GOT3 (cell line): ENCODE measurements at places on chromosomes 3 and 15.

DNA sequence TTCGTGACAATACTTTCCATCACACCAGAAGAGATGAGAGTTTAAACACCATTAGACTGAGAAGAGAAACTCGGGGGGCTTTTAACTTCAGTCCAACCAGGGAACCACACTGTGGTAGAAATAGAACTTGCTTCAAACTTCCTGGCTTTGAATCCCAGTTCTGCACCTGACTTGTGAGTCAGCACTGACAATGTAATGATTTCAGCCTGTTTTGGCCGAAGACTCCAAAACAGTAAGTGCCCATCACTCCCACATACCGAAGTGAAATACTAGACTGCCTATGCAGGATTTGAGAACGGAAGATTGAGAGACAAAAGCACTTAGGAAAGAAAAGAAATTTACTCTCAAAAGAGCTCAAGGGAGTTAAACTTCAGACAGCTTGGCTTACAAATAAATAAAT is 27.0 kb downstream of the C2CD4B start:
- DNase-seq: no peak

GRCh38 chr3:50342813-50343633 is 2.4 kb upstream of the RASSF1 start:
- DNase-seq: no peak

GRCh38 chr3:112755845-112756613 is 90.6 kb downstream of the CD200R1L start:
- DNase-seq: no peak

- DNase-seq: no peak
Observed at GRCh38 chr15:92920595-92921161, 20.6 kb downstream of the CHD2 start.

- DNase-seq: no peak
Observed at GRCh38 chr3:126487151-126487771, 11.6 kb upstream of the ZXDC start.

DNA sequence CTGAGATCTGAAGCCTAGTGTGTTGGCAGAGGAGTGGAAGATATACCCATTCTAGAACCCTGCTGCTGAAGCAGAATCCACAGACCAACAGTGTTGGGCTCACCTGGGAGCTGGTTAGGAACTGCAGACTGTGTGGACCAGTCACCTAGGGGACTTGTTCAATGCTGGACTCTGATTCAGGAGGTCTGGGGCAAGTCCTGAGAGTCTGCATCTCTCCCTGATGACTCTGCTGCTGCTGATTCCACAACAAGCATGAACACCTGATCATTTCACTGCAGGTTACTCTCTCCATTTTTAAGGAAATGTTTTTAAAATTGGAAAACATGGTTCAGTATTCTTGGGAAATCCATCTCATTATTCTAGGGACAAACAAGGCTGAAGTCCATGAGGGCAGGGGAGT is 84.9 kb downstream of the SEMA6D start:
- DNase-seq: no peak

- DNase-seq: no peak
Observed at GRCh38 chr3:52441772-52442332, 3.1 kb downstream of the SEMA3G start.

- DNase-seq: no peak
Observed at GRCh38 chr3:155594526-155595187, 150.2 kb downstream of the PLCH1 start.

- DNase-seq: no peak
Observed at GRCh38 chr3:62445275-62445674, 71.9 kb upstream of the FEZF2 start.

DNA sequence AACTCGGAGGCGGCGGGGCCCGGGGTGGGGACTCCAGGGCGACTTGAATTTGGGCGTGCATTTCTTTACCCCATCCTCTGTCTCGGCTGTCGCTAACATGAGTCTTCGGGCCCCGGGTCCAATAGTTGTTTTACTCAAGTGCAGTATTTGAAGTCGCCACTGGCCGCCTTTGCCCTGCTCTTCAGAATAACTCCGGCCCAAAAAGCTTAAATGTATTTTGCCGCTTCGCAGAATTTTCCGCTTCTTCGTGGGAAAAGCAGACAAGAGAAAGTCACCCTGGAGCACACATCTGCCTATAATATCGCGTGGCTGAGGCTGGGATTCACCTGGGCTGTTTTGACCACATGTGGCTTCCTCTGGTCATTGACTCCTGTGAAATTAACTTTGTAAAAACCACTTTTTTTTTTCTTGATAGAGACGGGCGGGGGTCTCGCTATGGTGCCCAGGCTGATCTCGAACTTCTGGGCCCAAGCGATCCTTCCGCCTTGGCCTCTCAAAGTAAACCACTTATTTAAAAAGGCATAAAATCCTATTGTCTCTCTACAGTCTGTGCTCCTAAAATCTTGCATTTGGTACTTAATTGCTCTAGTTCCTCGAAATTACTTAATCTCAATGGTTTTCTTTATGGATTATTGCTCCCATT is 676 bp downstream of the CNOT10 start:
- no peak for DNase-seq

DNA sequence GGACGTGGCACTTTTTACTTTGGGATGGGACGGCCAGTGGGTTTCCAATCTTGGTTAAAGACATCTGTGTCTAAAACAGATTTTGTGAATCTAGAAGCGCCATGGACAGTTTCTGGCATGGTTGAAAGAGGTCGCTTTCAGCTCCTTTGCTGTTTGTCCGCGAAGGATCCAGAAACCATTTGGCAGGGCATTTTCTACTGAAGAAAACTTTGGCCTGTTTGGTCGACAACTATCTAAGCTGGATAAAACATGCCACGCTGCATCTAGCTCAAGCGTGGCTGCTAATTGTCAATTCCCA is 730 bp upstream of the RORA start:
- DNase-seq: no peak

DNA sequence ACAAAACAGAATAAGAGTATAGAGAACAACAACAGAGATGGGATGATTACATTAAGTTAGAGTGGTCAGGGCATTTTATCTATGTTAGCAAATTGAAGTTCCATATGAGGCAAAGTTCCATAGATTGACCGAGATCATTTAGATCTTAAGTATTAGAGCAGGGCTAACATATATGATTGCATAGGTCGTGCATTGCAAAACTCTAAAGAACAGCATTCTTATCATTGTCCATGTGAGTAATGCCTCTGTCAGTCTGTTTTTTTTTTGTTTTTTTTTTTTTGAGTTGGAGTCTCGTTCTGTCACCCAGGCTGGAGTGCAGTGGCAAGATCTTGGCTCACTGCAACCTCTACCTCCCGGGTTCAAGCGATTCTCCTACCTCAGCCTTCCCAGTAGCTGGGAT is 341.7 kb upstream of the KCNH8 start:
- DNase-seq: no peak

DNA sequence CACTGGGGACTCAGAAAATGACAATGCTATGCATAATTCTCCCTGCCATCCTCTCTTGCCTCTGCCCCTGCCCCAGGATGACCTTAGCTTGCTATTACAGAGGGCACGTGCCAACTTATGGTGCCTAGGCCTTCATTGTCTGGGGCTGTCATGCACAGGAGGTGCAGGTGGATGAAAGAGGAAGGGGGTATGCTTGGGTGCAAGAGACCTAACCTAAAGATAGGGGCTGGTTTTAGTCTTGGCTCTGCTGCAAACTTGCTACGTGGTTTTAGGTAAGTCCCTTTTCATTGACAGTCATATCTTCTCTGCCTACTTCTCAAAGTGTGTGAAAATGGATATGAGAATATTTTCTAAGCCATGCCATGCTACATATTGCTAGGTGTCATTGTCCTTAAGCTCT is 161.3 kb downstream of the EPHB1 start:
- no peak for DNase-seq

DNA sequence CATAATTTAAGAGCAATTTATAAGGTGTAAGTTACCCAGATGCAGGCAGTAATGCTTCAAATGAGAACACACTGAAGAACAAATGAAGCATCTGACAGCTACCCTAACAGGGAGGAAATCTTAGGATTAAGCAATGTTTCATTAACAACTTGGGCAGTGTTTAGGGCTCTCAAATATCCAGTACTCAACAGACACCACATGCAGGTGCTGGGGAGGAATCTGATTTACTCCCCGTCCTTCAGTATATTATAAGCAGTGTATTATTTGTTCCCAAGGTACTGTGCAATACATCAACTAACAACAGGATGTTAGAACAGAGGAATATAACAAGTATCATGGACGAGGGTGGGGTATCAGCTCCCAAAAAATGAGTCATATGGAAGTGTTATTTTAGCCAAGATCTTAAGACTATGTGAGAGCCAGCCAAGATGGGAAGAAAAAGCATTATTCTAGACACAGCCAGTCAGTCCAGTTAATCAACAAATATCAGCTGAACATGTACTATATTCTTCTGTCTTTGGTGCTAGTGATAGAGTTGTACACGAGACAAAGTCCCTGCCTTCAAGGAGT is 20.4 kb downstream of the BTBD1 start:
- DNase-seq: no peak

GRCh38 chr3:16993227-16993626 is 108.5 kb downstream of the PLCL2 start:
- DNase-seq: no peak

GRCh38 chr15:52677593-52678467 is 1.4 kb downstream of the ATOSA start:
- DNase-seq: no peak

DNA sequence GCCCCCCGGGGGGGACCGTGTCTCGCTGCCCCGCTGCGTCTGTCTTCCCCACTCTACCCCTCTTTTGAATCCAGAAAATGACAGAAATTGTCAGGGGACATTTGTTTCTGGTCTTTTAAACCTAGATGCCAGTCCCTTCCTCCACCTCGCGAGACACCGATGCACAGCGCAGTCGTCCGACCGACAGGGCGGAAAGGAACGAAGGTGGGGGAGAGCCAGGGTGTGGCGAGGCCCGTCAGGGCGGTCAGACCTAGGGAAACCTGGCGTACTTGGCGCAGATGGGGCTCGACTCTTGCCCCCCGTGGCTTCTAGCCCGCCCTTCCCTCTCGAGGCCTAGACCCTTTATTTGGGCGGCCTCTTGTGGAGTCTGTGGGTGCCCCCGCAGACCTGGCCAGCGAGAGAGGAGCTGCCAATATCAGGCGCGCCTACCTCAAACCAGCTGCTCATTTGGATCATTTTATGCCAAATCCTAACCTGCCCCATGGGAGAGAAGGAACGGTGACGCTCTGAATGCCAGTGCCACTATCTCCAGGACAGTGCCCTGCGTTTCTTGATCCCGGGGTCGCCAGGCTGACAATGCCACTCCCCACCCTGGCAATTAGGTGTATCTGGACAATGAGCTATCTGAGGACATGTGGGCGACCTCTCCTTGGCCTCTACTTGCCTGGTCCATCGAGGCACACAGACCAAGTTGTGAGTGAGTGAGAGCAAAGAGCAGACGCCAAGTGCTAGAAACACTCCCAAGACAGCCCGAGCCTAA is 500 bp upstream of the RAB6B start:
- DNase-seq: no peak

GRCh38 chr3:114034787-114035545 is 21.4 kb downstream of the CCDC191 start:
- no peak for DNase-seq

GRCh38 chr3:87090631-87091030 is 99.7 kb upstream of the VGLL3 start:
- DNase-seq: no peak

GRCh38 chr15:75349851-75350588 is 3.2 kb downstream of the NEIL1 start:
- DNase-seq: no peak

DNA sequence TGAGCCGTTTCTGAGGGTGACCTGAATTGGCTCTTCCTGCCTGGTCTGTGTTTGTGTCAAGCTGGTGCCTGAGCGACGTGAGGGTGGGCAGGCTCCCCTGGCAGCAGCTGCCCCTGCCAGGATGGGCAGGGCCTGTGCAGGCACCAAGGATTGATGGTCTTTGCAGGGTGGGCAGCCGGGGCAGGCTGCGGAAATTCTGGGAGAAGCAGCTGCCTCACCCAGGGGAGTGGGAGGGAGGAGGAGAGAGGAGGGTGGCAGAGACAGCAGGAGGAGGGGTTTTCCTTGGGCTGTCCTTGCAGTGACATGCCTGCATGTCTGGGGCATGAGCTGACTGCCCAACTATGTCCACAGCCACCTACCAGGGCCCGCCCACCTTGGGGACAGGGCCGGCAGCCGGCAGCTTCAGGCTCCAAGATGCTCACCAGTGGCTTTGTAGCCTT is 27.9 kb upstream of the SLC6A6 start:
- no peak for DNase-seq

DNA sequence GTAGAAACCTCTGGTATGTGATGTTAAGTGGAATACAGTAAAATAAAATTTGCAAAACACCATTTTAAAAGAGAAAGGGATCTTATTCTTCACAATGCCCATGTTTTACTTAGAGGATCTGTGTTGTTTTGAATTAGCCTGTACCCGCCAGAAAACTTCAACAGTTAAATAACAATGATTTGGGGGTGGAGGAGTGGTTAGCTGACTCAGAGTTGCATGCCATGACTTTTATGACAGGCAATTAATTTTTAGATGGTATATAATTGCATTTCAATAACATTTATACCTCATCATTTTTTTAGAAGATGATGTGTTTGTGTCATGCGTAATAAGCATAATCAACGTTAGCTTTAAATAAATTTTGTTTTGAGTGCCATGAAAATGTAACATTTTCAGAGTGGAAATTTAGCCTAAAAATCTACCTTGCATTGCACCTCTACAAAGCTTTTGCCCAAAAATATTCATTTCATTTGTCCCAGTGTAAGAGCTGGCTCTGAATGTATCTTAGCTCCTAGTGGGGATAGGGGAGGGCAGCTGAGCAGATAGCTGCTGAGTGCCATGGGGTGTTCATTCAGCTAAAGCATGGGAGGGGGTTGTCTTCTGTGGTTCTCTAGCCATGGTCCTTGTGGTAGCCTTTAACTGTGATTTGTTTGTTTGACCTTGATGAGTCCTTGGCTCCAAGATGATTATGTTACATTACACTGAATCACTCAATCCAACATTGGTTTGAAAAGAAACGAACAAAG is 379.8 kb downstream of the LPP start:
- no peak for DNase-seq

DNA sequence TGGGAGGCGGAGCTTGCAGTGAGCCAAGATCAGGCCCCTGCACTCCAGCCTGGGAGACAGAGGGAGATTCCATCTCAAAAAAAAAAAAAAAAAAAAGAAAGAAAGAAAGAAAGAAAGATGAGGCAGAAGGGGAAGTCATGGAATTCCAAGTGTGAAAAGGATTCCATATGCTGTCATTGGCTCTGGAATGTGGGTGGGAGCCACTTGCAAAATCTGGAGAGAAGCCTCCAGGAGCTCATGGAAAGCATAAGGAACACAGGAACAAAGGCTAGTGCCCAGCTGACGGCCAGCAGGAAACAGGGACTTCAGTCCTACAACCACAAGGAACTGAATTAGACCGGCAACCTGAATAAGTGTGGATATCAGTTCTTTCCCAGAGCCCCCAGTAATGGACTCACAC is 12.5 kb upstream of the TRAK1 start:
- no peak for DNase-seq

DNA sequence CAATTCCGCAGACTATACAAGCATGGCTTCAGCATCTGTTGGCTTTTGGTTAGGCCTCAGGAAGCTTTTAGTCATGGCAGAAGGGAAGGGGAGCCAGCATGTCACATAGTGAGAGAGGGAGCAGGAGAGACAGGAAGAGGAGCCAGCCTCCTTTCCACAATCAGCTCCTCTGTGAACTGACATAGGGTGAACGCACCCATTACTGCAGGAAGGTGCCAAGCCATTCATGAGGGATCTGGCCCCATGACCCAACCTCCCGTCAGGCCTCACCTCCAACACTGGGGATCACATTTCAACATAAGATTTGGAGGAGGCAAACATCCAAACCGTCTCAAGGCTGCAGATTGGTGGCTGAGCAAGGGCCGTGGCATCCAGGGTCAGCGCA is 106.3 kb downstream of the LRRK1 start:
- DNase-seq: no peak

GRCh38 chr3:151443583-151443982 is 17.3 kb downstream of the IGSF10 start:
- DNase-seq: no peak

GRCh38 chr3:156176629-156177210 is 56.3 kb downstream of the KCNAB1 start:
- no peak for DNase-seq
